ENCODE measurements at places on chromosomes 3 and 15. TPM values are rescaled to one million over a fixed set of nuclear protein-coding genes. Genes with fewer than 3 reads are reported as not detected.

AMOTL2 gene
- total RNA-seq: 51.1 TPM

GUCA1C gene
- total RNA-seq: not detected

ALAS1 gene
- 47.9 TPM for total RNA-seq

ETV5 gene
- 24.5 TPM for total RNA-seq

LRRC2 gene
- total RNA-seq: not detected

SLC22A13 gene
- total RNA-seq: not detected

FRMD4B gene
- total RNA-seq: 0.85 TPM

GOLGA6L10 gene
- total RNA-seq: 0.50 TPM

FEZF2 gene
- total RNA-seq: not detected

PIF1 gene
- 13.4 TPM for total RNA-seq

CACNA2D3 gene
- total RNA-seq: 0.15 TPM

CDC25A gene
- 8.9 TPM for total RNA-seq

CYP8B1 gene
- not detected for total RNA-seq

CSPG4 gene
- total RNA-seq: 0.13 TPM

IGSF10 gene
- total RNA-seq: 0.32 TPM

CFAP100 gene
- total RNA-seq: not detected

MCTP2 gene
- not detected for total RNA-seq

ERICH6 gene
- total RNA-seq: 0.10 TPM

HESX1 gene
- total RNA-seq: not detected

RETNLB gene
- total RNA-seq: not detected

RHOV gene
- 3.9 TPM for total RNA-seq

GATM gene
- 2.3 TPM for total RNA-seq

PKM gene
- total RNA-seq: 3,075 TPM

NUP210 gene
- total RNA-seq: 42.8 TPM

PP2D1 gene
- total RNA-seq: not detected

LEKR1 gene
- total RNA-seq: 1.0 TPM

CLCN2 gene
- 5.1 TPM for total RNA-seq

ACAD11 gene
- 8.0 TPM for total RNA-seq

LCTL gene
- total RNA-seq: not detected

All from A549 treated with AZD2906 at 1 μM for 4 hours (cell line).